ENCODE measurements at places on chromosomes 1 and 21.

DNA sequence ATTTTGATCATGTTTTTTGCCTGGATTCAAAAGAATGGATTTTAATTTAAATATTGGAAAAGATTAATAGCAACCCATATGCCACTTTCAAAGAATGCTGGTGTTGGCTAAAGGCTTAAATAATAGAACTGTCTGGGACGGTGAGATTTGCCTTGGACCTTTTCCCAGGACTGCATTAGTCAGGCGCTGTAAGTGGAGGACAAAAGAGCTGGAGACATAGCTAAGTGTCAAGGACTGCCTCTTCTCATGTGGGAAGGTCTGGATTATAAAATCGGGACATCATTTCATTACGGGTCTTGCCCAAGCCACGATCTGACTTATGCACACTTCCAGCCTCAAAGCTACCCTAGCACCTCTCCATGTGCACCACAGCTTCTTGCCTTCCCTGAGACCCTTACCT is 458.5 kb upstream of the DEPDC1 start:
- no peak for DNase-seq

GRCh38 chr1:30129001-30129408 is 594.4 kb downstream of the MATN1 start:
- no peak for DNase-seq

DNA sequence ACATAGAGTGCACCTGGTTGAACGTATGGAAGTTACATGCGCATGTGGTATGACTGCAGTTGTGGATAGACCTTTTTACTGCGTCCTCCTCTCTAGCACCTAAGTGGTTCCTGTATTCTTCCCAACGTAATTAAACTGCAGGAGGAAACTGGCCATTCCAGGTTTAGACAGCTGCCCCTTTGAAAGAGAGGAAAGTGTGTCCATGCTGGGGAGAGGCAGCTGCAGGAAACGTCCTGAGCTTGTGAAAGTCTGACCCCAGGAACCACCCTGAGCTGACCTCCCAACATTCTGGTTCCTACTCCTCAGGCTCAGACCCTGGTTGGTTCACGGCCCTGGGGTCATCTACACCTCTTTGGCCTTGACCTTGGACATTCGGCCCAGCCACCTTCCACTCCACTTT is 309.3 kb downstream of the DISC1 start:
- no peak for DNase-seq

DNA sequence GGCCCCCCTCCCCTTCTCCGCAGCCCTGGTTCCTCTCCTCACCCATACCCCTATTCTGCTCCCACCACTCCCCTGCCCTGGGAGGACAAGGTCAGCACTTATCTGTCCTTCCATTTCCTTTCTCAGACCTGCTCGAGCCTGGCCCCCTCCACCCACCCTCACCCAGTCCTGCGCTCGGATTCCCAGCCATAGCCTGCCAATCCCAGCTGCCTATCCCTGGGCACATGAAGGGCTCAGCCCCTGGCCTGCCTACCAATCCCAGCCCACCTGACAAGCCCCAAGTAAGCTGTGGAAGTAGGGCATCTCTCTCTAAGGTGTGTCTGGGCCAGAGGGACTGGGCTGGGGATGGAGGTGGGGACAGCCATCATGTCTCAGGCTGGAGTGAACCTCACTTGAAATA is 5.4 kb downstream of the BLACAT1 start:
- DNase-seq, result no peak

DNA sequence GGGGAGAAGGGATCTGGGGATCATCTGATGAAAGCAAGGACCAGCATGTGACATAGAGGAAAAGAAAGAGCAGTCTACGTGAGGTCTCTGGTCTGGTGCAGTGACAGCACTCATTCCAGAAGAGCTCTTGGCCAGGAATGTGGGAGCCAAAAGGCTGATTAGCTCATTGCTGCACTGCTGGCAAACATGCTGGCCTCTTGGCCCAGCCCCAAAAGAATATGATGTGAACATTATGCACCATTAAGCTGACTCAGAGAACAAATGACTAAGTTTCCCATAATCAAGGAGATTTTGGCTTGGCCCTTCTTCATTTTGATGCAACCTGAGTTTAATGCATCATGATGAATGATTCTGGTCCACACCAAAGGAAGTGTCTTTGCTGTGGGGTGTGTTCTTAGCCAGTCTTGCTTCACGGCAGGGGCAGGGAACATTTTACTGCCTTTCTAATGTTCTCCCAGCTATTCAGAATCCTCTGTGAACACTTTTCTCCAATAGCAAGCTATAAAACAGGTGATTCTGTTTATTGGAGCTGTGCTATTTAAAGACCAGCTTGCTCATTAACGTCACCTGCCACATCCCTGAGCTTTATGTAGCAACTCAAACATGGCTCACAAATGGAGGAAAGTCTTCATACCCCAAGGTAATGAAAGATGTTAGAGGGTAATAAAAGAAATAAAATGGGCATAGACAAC is 55.1 kb downstream of the PCBP3 start:
- no peak for DNase-seq

DNA sequence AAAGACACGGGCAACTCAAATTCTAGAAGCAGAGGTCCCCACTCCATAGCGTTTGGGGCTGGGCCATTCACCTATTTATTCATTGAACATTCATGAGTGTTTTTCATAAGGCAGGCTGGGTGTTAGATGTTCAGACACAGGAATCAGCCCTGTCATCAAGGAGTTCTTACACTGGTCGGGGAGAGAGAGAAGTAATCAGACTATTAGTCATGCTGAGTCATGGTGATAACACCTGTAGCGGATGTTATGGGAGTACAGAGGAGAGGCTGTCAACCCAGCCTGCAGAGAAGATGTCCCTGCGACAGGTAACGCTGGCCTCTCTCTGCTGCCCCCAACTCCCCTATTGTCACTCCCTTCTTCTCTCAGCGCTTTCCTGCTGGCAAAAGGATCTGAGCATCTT is 17.2 kb downstream of the LY9 start:
- no peak for DNase-seq

DNA sequence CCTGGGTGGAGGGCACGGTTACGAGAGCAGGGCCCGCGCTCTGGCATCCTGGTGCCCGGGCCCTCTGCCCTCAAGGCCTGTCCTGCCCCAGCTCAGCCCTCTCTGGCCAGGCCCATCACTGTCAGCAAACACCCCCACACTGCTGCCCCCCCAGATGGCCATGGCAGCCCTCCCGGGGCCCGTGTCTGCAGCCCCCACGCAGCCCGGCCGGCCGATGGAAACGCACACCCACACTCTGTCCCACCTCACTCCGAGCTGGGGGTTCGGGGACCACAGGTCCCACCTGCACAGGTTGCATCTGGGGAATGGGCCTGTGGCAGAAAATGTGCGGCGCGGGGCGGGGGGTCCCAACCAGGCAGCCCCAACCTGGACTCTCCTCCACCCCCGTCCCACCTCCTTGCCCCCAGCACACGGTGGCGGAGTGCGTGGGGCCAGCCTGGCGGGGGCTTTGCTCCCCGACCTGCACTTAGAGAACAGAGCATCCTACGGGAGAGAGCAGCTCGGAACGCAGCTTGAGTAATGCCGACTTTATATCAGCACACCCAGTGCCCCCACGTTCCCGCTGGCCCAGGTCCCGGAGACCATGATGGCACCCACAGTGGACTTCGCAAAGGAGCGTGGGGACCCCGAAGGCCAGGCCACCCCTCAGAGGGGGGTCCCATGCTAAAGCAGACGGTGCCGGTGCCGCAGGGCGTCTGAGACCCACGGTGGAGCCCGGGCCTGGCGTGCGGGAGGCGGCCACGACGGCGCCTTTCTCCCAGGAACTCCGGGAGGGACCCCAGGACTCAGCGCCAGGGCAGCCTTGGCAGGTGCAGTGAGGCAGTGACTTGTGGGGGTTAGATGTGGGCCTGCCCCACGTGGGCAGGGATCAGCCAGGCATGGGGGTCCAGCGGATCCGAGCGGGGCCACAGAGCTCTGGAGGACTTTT is 7.5 kb upstream of the RNF223 start:
- no peak for DNase-seq
